ENCODE measurements at places on chromosomes 5 and 9. TPM values are rescaled to one million over a fixed set of nuclear protein-coding genes. Genes with fewer than 3 reads are reported as not detected.

CBY3 gene
- 0.09 TPM for total RNA-seq

ANKRD34B gene
- total RNA-seq = under 0.01 TPM

CDH9 gene
- not detected for total RNA-seq

SPOCK1 gene
- total RNA-seq = 0.52 TPM

C9orf72 gene
- 12.5 TPM for total RNA-seq

PCDHB2 gene
- total RNA-seq = 0.22 TPM

SLC25A48 gene
- not detected for total RNA-seq

SETD9 gene
- 21.7 TPM for total RNA-seq

GFI1B gene
- total RNA-seq = under 0.01 TPM

MCC gene
- total RNA-seq = 17.3 TPM

AHRR gene
- total RNA-seq = 2.0 TPM

PPP1R26 gene
- 9.1 TPM for total RNA-seq

TSLP gene
- total RNA-seq = 0.11 TPM

IL7R gene
- 0.65 TPM for total RNA-seq

SPATA31C1 gene
- total RNA-seq = not detected

ADAMTS19 gene
- total RNA-seq = not detected

CDH6 gene
- not detected for total RNA-seq

SEMA5A gene
- total RNA-seq = 0.43 TPM

CARTPT gene
- not detected for total RNA-seq

MARCOL gene
- not detected for total RNA-seq

SPTLC1 gene
- 112 TPM for total RNA-seq

LECT2 gene
- not detected for total RNA-seq

CCDC112 gene
- total RNA-seq = 5.1 TPM

FTMT gene
- total RNA-seq = not detected

OGN gene
- total RNA-seq = not detected

TMEFF1 gene
- total RNA-seq = 12.0 TPM

SOWAHA gene
- total RNA-seq = not detected

TRAF1 gene
- total RNA-seq = 0.43 TPM

TOPORS gene
- 35.8 TPM for total RNA-seq

CDX1 gene
- under 0.01 TPM for total RNA-seq

KLHL3 gene
- total RNA-seq = 48.6 TPM

FGF1 gene
- 0.09 TPM for total RNA-seq

C5orf46 gene
- total RNA-seq = not detected

PSIP1 gene
- 41.0 TPM for total RNA-seq

KDM3B gene
- 55.4 TPM for total RNA-seq

PCDHGA8 gene
- total RNA-seq = 1.5 TPM

SLC35D2 gene
- total RNA-seq = 26.6 TPM

GNAQ gene
- 42.2 TPM for total RNA-seq

CCDC171 gene
- 0.65 TPM for total RNA-seq

RGS7BP gene
- not detected for total RNA-seq

HTR4 gene
- total RNA-seq = not detected

APBA1 gene
- total RNA-seq = 8.2 TPM

CXCL14 gene
- total RNA-seq = not detected

NEUROG1 gene
- not detected for total RNA-seq

PKD2L2 gene
- not detected for total RNA-seq

NACC2 gene
- total RNA-seq = 14.0 TPM

POU5F2 gene
- total RNA-seq = 0.33 TPM

CD14 gene
- 1.3 TPM for total RNA-seq

SLC6A18 gene
- total RNA-seq = not detected

GPR21 gene
- total RNA-seq = 0.65 TPM
